ENCODE measurements at places on chromosomes 6 and 20. TPM values are rescaled to one million over a fixed set of nuclear protein-coding genes. Genes with fewer than 3 reads are reported as not detected.

DNA sequence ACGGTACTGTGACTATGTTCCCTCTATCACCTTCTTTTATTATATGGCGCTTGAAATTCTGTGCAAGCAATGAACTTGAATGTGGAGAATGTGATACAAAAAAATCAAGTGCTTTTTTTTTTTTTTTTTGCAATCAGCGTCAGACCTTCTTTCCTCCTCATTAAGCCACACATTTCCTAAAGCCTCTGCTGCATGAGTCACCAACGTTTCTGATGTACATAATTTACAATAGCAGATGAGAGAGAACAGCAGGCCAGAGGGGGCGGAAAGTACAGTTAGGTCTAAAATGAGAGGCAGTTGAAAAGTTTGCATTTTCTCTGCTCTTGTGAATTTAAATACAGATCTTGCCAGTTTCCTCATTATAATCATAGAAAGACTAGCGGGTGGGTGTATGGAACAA is 114.6 kb upstream of the RIPOR2 start:
- no peak for DNase-seq
- H3K27me3 ChIP-seq = no peaks in the 10 kb centered on the region
- no peak overlapping the region for H3K4me3 ChIP-seq
- H3K36me3 ChIP-seq = no peaks in the 10 kb centered on the region

DNA sequence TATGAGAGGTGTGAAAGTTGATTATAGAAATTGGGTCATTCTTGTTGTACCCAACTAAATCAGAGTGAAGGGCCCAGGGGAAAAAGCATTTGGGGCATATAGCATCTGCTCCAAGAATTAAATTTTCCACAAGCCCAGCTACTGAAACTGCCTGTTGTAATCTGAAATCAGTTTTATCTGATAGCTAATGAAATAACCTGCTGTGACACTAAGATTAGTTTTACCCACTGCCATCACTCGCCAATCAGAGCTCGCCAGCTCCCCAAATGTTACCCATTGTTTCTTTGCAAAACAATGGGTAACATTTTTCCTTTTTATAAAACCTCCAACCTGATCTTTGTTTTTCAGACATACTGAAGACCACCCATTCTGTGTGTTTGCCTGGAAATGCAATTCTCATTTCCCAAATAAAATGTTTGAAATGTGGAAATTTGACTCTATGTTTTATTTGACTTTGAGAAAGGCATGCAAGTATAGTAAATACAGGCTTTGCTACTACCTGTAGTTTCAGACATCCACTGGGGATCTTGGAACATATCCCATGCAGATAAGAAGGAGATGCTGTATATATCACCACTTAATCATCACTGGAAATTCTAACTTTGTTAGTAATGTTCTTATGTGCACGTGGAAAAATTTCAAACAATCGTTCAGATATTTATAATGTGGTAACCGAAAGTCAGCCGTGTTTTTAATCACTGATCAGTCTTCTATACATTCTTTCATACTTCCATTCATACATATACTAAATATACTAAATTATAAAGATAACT is 6.3 kb upstream of the AHI1 start:
- no peaks in the 10 kb centered on the region for H3K27me3 ChIP-seq
- H3K4me1 ChIP-seq = no peaks in the 10 kb centered on the region
- no peak overlapping the region for H3K27ac ChIP-seq
- no peaks in the 10 kb centered on the region for H3K36me3 ChIP-seq

- DNase-seq = no peak
- peaks cover 14% of the 10 kb centered on the region for H3K4me1 ChIP-seq
- H3K27me3 ChIP-seq = peaks cover 23% of the 10 kb centered on the region
- no peaks in the 10 kb centered on the region for H3K36me3 ChIP-seq
These were observed 9.7 kb downstream of the LINC00237 start for GRCh38 chr20:21096321-21097043.

GRCh38 chr6:38599261-38599660 is 40.5 kb downstream of the BTBD9 start:
- H3K36me3 ChIP-seq = no peaks in the 10 kb centered on the region
- no peak overlapping the region for H3K4me3 ChIP-seq
- no peak for DNase-seq
- no peak overlapping the region for H3K27ac ChIP-seq
- no peaks in the 10 kb centered on the region for H3K4me1 ChIP-seq

- DNase-seq = no peak
- no peaks in the 10 kb centered on the region for H3K36me3 ChIP-seq
- H3K27me3 ChIP-seq = no peaks in the 10 kb centered on the region
- H3K27ac ChIP-seq = no peak overlapping the region
- H3K4me3 ChIP-seq = no peak overlapping the region
These were observed 38.8 kb downstream of the SUMO4 start for GRCh38 chr6:149438855-149439254.

The HLA-DMA gene
- total RNA-seq = 28.0 TPM
